NCI-H1930 (cell line): ENCODE measurements at places on chromosomes 12 and 14.

- DNase-seq, result no peak
Observed at GRCh38 chr14:91257328-91258010, 13.0 kb upstream of the GPR68 start.

- DNase-seq, result no peak
Observed at GRCh38 chr12:2035431-2036055, 17.2 kb upstream of the CACNA1C start.

GRCh38 chr14:69682136-69682535 is 70.7 kb downstream of the SUSD6 start:
- DNase-seq, result no peak

DNA sequence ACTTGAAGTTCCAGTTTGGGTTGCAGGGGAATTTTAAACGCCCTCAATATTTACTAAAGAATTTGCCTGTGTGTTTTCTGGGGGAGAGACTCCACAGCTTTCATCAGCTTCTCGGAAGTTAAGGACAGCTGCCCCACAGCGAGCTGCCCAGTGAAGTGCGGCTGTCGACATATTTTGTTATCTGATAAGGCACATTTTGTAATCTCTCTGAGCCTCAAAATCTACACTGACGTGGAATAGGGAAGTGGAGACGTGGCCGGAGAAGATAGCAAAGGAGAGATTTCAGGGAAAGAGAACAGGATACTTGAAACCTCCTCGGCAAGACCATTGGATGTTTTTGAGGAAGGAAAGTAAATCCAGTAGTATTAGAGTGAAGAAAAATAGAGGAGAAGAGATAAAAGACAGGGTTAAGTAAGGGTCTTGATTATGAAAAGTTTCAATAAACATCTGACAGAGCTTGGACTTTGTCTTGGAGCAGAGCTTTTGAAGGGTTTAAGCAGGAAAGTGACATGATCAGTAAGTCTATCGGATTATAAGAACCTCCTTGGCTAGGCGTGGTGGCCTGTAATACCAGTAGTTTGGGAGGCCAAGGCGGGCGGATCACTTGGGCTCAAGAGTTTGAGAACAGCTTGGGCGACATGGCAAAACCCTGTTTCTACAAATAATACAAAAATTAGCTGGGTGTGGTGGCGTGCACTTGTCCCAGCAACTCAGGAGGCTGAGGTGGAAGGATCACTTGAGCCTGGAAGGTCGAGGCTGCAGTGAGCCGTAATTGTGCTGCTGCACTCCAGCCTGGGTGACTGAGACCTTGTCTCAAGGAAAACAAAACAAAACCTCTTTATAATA is 1.1 kb downstream of the POLR3B start:
- DNase-seq, result no peak

- DNase-seq, result no peak
Observed at GRCh38 chr12:29273178-29273843, 107.7 kb downstream of the ERGIC2 start.

DNA sequence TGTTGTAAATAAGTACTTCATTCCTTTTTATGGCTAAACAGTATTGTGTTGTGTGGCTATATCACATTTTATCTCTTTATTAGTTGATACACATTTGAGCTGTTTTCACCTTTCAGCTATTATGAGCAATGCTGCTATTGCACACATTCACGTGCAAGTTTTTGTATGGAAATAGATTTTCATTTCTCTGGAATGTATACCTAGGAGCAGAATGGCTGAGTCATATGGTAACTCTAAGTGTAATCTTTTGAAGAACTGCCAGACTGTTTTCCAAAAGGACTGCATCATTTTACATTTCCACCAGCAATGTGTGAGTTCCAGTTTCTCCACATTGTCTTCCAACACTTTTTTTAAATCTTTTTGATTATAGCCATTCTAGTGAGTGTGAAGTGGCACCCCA is 134.0 kb downstream of the SRGAP1 start:
- no peak for DNase-seq
